ENCODE measurements at places on chromosomes 2 and 18.

DNA sequence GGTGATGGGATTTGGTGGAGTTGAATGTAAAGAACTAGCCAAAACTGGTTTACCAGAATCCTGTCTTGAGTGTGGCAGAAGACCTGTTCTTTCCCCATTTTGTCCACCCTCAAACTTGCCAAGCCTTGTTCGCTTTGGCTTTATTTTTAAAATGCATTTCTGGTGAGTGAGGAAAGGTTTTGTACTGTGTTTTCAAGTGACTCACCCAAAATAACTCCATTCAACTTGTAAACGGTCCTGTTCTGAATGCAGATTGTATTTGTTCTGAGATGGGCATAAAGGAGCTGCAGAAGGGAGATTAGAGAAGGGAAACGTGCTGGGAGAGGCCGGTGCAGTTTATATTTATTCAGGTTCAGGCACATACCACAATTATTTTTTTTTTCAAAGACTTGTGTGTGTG is 5.3 kb upstream of the ITPRID2 start:
- no peak for DNase-seq

DNA sequence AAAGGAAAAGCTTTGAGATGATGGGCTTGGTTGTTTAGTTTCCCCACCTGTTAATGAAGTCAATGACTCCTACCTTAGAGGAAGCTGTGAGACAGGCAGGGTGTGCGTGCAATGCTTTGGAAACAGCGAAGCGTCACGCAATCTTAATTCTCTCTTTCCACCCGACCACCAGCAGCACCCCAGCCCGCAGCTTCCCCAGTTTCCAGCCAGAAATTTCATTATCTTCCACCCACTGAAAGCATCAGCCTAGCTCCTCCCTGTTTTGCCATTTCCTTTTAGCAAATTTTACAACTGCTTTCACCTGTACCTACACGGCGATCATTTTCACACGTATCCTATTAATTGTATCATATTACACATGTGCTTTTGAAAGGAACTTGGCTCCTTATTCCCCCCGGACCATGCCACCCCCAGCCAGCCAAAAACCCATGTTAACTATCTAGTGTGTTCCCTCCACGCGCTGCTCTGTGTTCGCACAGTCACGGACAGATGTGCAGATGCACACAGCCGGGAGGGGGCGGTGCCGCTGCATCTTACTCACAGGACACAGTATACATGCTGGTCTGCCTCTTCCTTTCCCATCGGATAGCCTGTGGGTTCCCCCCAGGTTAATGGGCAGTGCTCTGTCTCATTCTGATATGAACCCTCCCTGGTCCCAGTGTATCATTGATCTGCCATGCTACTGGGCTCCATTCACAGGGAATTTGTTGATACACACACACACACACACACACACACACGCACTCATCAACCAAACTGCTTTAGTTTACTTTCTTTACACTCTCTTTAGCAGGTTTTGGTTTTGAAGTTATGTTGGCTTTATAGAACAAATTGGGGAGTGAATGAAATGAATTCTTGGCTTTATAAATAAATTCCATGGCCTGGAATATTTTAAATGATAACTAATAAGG is 22.4 kb downstream of the CYP27C1 start:
- DNase-seq: peak; percentile 94

DNA sequence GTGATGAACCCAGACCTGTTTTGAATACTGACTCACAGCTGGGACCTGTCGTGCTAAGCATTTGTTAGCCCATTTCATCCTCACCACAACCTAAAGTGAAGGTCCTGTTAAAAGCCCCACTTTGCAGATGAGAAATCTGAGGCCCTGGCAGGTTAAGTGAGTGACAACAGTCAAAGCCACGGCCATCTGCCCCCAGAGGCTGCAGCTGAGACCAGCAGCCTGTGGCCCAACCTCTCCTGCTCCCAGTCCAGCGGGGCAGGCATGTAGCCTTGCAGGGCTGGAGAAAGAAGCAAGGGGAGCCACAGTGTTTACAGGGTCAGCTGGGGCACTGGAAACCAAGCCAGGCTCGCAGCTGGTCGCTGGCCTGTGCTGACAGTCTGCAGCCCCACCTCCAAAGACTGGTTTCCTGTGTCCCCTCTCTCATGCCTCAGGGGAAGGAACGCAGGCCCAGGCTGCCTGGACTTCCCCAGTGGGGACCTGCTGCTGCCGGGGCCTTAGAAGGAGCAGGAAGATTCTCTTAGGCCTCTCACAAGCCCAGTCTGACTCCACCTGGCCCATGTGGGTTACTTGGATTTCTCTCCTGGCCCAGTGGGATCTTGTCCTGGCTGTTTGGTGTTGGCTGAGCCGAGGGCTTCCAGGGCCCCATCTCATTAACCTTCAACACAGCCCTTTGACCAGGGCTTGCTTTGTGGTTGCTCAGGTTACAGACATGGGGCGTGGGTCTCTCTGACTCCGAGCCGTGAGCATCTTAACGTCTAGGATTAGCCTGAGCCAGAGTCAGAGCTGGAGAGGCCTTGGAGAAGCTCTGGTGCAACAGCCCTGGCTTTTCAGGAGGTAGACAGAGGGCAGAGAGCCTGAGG is 1.7 kb downstream of the INPP5D start:
- DNase-seq: no peak

DNA sequence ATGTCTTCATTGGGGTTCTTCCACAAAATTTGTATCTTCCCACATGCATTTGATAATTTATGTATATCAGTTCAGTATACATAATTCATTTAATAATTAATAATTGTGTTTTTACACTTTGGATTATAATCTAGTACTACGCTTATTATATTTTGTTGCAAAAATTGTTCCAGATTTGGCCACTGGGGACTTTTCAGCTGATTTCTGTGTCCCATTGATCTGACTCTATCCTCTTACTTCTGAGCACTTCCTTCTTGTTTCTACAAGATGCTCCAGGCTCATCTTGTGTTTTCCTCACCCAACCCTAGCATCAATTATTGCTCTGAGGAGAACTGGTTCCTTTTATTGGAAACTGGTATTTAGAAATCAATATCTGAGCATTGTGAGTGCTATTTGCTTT is 215.3 kb upstream of the CDH19 start:
- DNase-seq: peak; percentile 41

DNA sequence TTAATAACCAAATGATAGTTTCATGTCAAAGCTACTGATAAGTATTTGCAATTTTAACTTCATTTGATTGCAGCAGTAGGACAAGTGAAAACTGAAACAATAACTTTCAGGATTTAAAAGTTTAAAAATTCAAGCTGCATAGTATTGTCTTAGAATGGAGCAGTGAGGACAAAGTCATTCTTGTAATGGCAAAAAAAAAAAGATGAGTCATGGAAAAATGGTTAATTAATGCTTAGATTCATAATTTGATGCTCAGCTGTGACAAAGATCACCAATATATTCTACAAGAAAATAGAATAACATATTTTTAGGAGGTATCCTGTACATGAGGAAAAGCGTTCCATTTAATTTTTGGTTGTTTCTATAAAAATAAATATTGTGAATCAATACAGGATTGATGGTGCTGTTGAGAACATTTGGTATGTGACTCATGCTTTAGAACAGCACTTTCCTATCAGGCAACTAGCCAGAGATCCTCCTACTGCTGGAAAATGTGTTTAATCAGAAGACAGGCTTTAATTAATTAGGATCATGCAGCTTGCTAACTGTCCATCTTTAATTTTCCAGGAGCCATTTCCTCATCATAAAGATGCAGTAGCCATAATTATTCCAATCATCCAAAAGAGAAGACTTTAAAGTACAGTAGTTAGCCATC is 239.0 kb upstream of the MMADHC start:
- DNase-seq: no peak

DNA sequence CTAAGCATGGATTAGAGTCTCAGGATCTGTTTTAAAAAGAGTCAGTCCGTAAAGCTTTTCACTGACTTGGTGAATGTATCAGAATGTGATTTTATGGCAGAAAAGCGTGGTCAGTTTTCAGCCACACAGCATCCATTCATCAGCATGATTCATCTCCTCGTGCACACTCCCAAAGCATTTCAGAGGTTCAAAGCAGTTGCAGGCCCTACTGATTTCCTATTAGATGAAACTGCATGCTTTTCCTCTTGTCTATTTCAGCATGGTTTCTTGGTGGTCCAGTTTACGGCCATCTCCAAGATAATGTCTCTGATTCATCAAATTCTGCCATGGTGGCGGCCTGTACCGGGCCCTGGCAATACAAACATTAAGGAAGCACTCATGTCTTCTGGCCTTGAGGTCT is 4.8 kb upstream of the PARD6G start:
- no peak for DNase-seq

DNA sequence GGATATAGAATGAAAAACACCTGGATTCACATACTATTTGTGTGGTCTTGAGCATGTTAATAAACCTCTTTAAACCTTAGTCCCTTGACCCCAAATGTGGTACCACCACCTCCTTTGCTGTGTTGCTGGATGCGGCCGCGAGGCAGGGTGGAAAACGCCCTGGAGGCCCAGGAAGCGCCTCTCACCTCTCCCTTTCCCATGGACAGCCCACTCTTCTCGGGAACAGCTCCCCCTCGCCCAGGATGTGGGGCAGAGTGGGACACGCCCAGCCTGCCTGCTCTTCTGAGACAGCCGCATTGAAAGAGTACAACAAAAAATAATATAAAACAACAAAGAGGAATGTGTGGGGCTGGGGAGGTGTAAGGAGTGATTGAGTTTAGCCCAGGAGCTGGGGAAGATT is 549.0 kb upstream of the ID2 start:
- DNase-seq: no peak

DNA sequence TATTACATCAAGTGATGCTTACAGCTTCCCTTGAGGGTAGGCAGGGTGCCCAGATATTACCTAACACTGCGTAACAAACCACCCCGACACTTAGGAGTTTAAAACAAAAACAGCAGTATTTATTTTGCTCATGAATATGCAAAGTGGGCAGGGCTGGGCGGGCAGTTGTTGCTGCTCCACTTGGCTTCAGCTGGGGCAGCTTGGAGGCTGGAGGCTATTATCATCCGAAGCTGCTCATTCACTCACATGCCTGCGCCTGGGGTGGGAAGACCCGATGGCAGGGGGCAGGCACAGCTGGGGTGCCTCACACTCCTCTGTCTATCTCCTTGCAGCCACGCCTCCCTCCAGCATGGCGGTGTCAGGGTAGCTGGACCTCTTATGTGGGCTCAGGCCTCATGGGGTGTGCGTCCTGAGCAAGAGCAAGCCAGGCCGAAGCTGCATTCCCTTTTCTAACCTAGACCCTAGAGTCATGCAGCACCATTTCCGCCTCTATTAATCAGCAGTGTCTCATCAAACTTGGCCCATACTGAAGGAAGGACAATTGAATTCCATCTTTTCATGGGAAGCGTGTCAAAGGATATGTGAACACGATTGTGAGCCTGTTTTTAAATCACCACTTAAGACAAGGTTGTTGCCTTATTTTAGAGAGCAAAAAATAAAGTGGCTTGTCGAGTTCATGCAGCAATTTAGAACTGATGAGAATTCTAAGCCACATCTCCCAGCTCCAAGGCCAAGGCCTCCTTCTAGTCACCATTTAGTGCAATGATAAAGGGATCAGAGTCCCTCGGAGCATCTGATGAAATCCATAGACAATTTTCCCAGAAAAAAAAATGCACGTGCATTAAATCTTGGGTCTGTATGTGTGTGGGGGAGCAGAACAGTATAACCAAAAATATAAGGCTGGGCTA is 54.9 kb downstream of the SDC1 start:
- DNase-seq: no peak

DNA sequence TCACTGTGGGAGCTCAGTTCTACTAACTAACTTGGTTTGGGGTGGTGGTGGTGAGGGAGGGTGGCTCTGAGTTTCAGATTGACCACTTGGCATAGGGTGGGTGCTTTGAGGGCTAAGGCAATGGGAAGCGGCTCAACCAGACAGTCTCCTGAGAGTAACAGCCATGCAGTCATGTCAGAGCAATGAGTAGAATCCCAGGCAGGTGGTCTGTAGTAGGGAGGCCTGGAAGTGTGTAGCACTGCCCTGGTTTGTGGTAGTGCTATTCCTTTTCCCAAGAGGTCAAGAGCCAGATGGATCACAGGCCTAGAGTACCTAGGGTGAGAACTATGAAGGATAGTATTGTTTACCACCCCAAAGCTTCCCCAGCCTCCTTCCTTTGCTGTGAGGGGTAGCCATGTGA is 18.7 kb upstream of the RAPH1 start:
- no peak for DNase-seq

- no peak for DNase-seq
Measured at GRCh38 chr2:172947461-172948153, 128.0 kb upstream of the MAP3K20 start.

- no peak for DNase-seq
Measured at GRCh38 chr2:129101186-129101585, 782.5 kb upstream of the HS6ST1 start.

- peak; percentile 25 for DNase-seq
Measured at GRCh38 chr2:180225118-180225517, 218.0 kb upstream of the CWC22 start.

- DNase-seq: peak; percentile 74
Measured at GRCh38 chr2:219119422-219120043, 41.1 kb downstream of the NHEJ1 start.

GRCh38 chr2:100397976-100398375 is 19.5 kb downstream of the CHST10 start:
- no peak for DNase-seq

- no peak for DNase-seq
Measured at GRCh38 chr18:65632236-65632635, 118.6 kb upstream of the CDH7 start.

GRCh38 chr2:127504552-127505430 is 21.5 kb downstream of the IWS1 start:
- no peak for DNase-seq

DNA sequence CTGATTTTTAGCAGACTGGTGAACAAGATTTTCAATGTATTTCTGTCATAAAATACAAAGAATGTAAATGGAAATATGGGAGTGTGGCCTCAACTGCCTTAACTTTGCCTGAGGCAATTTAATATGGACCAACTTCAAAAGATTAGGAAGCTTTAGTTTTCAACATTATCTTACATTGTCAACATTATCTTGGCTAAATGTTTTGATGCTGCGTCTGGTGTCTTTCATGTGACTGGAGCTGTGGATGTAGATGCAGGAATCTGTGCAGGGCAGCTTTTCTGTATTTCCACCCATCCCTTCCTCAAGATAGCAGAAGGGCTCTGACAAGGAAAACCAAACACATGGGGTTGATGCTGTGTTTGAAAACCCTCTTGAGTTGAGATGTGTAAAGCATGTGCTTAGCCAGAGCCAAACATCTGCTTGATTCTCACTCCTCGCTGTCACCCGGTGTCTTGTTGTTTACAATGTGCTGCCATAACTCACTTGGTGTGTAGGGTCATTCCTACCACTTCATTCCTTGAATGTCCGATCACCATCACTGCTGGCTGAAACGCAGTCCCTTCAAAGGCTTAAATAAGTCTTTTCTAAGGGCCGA is 33.0 kb downstream of the COPS8 start:
- peak; percentile 69 for DNase-seq

GRCh38 chr2:236639461-236640235 is 70.0 kb downstream of the ACKR3 start:
- no peak for DNase-seq

Data from DMS53 (cell line).